ENCODE measurements at places on chromosomes 4 and X.

DNA sequence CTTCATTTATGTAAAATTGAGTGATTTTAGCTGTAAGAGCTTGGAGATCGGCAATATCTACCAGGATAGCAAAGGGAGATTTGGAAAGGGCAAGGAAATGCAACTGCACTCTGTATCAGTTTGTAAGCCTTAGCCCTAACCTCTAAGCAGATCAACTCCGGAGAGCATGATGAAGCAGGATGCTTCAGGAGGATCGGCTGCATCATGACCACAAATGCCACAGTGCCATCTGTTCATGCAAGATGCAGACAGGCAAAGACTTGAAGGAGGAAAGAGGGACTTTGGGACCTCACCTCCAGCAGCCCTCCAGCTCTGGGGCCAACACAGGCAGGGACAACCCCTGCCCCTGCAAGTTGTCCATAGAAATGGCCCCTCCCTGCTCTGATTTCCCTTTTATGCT lies 377.6 kb upstream of the GATB start:
- no peak for DNase-seq

- DNase-seq: no peak
Measured at GRCh38 chr4:2949782-2950125, 13.5 kb downstream of the NOP14 start.

- DNase-seq: no peak
Measured at GRCh38 chr4:10326075-10326474, 131.2 kb downstream of the ZNF518B start.

DNA sequence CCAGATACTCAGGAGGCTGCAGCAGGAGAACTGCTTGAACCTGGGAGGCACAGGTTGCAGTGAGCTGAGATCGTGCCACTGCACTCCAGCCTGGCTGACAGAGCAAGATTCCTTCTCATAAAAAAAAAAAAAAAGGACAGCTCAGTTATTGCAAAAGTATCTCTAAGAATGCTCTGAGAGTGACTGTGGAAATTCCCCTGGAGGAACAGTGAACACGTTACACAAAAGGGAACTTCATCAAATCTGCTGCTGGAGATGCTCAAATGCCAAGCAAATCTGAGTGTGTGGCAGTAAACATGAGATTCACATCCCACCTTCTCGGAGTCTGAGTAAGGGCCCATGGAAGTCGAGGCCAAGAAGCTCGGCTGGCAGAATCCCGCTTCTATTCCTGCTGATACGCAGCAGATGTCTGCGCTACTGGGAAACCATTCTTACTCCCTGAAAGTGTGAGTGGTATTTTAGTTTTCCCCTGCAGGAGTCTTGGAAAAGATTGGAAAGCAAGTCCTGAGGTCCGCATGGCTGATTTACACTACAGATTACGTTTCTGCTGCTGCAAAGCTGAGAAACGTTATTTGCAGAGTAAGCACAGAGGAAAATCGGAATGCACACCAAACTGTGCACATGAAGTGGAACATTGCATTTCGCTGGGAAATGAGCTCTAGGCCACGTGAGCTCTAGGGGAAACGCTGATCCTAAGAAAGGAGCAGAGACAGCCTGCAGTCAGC lies 162.9 kb downstream of the NSUN7 start:
- no peak for DNase-seq

DNA sequence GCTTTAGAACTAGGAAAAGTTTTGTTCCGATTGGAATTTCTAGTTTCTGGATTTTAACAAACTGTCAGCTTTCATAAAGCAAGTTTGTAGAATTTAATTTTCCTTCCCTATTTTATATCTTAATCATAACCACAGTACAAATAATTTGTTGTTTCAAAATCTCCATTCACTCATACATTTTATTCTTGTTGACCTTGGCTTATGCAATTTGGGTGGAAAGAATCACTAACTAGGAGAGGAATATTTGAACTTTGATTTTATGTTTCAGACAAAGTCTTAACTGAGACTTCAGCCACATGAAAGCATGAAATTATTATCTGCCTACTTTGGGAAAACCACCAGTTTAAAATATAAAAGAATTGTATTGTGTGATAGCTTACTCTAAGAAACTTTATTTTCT lies 427.9 kb downstream of the SPRY1 start:
- DNase-seq: no peak

GRCh38 chr4:111905511-111905910 lies 239.7 kb upstream of the FAM241A start:
- DNase-seq: no peak

- DNase-seq: no peak
Measured at GRCh38 chrX:69015156-69015555, 150.1 kb downstream of the PJA1 start.

- DNase-seq: no peak
Measured at GRCh38 chr4:314296-314903, 9.1 kb upstream of the ZNF732 start.

GRCh38 chr4:169164669-169165415 lies 105.9 kb downstream of the SH3RF1 start:
- DNase-seq: no peak

GRCh38 chr4:79540143-79540542 lies 132.1 kb upstream of the GK2 start:
- no peak for DNase-seq

GRCh38 chrX:2691543-2692220 lies 587 bp downstream of the CD99 start:
- no peak for DNase-seq

DNA sequence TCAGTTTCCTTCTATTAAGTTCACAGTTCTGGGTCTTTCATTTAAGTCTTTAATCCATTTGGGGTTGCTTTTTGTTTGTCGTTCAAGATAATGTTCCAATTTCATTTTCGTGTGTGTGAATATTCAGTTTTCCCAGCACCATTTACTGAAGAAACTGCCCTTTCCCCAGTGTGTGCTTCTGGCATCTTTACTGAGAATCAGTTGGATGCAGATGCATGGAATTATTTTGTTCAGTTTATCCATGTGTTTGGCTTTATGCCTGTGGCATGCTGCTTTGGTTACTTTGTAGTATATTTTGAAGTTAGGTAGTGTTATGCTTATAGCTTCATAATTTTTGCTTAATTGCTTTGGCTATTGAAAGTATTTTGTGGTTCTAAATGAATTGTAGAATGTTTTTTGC lies 163.8 kb upstream of the HDX start:
- no peak for DNase-seq

GRCh38 chrX:130082244-130083106 lies 27.8 kb downstream of the ELF4 start:
- DNase-seq: no peak

- DNase-seq: no peak
Measured at GRCh38 chrX:85922821-85923220, 124.5 kb downstream of the CHM start.

- DNase-seq: no peak
Measured at GRCh38 chr4:185936650-185937376, 124.8 kb upstream of the SORBS2 start.

DNA sequence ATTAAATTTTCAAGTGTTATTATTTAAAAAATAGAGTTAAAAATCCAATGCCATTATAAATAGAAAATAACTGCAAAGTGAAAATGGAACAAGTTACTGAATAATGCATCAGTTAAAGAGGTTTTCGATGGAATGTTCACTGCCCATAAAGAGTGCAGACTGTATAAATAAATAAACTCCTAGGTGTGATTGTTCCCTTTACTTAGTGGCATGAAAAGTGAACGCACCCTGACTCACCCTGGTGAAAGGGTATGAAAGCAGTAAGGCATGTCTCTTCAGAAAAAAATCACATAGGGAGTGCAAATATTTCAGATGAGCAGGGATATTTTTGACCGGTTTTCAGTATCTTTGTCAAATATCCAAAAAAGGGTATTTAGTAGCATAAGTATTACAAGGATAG lies 387.8 kb downstream of the DCAF12L2 start:
- no peak for DNase-seq

- no peak for DNase-seq
Measured at GRCh38 chrX:137044893-137045292, 11.1 kb upstream of the GPR101 start.

DNA sequence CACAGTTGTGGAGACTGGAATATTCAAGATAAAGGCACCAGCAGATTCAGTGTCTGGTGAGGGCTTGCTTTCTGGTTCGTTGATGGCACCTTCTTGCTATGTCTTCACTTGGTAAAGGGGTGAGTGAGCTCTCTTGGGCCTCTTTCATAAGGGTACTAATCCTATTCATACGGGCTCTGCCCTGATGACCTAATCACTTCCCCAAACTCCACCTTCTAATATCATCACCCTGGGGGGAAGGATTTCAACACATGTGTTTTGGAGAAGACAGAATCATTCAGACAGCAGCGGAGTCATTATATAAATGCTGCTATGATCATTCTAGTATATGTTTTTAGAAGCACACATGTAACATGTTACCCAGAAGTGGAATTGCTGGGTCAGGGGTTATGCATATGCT lies 295.3 kb upstream of the CTSO start:
- no peak for DNase-seq

- DNase-seq: no peak
Measured at GRCh38 chr4:2862528-2862927, 18.9 kb downstream of the ADD1 start.

- DNase-seq: no peak
Measured at GRCh38 chr4:185695743-185696142, 116.3 kb downstream of the SORBS2 start.

DNA sequence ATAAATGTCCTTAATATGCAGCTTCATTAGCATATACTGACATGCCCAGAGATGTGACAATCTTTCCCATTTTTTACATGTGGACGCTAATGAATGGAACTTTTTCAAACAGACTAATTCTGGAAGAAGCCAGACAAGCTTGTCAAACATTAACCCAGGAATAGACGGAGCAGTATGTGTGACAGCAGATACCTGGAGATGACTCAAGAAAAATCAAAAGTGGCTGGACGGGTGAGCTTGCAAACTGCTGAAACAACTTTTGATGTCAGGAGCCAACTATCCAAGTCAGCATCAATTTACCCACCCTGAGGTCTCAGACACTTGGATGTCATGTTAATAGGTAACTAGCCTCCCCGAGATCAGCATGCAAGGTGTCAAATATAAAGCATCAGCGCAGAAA lies 183.0 kb downstream of the PACRGL start:
- no peak for DNase-seq

DNA sequence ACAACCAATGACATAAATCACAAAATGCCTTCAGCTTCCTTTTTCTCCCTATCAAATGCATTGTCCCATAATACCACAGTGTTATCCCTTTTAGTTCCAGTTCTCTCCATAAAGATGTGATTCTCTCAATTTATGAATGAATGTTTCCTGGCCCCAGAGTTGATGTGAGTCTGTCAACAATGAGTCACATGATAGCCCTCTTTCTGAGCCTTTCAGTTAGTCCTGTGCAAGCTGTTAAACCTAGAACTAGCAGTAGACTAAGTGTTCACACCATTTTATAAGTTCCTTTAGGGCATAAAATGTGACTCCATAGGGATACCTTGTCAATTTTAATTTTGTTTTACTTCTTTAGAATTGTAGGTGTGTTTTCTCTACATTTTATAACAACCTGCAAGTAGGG lies 129.5 kb downstream of the PABPC4L start:
- no peak for DNase-seq

DNA sequence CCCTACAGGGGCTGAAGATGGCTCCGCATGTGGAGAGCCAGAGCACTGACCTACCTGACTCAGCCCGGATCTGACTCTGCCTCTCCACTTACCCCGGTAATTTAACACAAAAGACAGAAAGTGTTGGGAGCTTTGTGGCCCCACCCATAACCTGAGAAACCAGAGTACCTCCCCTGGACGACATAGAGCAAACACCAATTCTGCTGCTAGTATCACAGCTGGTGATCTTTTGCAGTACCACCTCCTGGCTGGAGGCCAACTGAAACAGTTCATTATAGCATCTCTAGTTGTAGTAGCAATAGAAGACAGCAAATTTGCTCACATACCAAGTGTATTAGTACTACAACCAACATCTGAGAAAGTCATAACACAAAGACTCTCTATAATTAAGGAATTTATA lies 443.9 kb downstream of the KLHL4 start:
- DNase-seq: no peak

DNA sequence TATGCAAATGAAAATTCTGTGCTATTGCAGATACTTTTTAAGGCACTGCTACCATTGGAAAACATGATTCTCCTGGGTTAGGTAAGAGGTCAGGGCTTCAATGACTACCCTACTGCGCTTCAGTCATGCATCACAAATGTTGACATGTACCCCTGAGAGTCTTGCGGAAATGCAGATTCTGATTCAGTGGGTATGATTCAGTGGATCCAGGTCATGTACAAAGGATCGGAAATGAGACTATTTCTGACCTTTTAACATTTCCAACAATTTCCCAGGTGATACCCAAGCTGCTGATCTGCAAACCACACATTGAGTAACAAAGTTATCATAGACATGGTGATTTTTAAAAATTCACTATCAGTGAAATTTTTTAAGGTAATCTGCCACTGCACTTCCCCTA lies 62.6 kb downstream of the DDX53 start:
- DNase-seq: no peak

- DNase-seq: no peak
Measured at GRCh38 chrX:97494756-97495372, 611.2 kb downstream of the RPA4 start.

DNA sequence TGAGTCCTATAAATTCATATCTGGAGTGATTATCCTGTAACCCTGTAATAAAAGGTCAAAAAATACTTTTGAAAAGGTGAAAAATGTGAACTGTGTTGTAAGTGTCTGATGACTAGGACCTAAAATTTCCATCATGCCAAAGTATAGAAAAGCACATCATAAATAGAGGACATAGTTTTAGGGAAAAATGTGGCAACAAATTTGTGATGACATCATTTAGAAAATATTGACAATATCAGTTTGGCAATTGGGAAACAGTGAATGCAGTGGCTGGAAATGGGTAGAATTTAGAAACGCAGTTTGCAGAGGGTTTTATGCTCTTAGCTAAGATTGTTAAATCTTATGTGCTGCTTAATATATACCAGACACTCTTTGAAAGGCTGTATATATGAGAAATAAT lies 1464.8 kb downstream of the RAPGEF2 start:
- DNase-seq: no peak

DNA sequence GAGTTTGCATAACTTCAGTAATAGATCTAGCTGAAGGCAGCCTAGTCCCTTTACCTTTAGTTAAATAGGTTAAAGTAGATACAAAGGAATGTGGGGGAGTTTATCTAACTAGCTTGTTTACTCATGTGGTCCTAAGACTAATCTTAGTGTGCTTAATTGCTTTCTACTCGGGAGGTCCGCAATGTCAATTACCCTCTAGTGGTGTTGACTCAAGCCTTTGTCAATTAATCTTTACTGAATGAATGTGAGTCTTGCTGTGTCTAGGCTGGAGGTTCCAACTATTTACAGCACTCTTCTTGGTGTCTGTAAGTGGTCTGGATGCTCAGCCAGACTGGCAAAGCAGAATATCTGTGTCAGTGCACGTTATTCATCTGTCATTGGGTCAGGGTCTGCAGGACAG lies 17.9 kb upstream of the YTHDC1 start:
- no peak for DNase-seq

- no peak for DNase-seq
Measured at GRCh38 chr4:118931786-118932185, 43.1 kb downstream of the SYNPO2 start.

DNA sequence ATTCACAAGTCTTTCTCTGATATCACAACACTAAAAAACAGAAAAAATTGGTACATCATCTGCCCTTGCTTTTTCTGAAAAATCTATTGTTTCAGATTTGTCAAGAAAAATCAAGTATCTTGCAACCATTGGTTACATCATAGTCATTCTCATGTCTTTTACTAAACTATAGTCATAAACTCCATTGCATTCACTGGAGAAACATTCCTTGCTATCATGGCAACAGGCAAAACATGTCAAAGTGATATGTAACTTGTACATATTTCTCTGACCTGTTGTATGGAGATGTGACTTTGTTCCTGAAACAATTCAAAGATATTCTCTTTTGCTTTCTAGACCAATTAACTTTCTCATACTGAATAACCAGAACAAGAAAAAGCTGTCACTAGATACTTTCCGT lies 121.9 kb upstream of the ANK2 start:
- DNase-seq: no peak
